Bronchial epithelial cell (primary cell): ENCODE measurements at places on chromosomes 7 and 10.

DNA sequence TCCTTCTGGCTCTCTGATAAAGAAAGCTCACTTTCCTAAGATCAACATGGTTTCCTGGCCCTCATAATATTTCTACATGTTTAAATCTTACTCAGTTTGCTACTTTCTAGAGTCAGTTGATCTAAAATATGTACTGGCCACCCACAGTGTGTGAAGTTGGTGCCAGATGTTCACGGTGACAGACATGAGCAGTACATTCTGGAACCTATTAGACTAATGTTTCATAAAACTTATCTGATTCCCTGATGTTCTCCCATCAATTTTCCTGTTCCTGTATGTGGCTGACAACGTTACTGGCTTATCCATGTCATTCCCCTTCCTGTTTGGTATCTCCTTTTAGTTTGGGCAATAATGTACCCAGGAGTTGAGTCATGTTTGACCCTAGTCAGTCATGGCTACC lies 13.7 kb upstream of the CPVL start:
- DNase-seq: no peak

GRCh38 chr10:107051769-107052168 lies 112.7 kb downstream of the SORCS1 start:
- DNase-seq: no peak

GRCh38 chr7:111401516-111401915 lies 160.8 kb downstream of the IMMP2L start:
- DNase-seq: no peak

DNA sequence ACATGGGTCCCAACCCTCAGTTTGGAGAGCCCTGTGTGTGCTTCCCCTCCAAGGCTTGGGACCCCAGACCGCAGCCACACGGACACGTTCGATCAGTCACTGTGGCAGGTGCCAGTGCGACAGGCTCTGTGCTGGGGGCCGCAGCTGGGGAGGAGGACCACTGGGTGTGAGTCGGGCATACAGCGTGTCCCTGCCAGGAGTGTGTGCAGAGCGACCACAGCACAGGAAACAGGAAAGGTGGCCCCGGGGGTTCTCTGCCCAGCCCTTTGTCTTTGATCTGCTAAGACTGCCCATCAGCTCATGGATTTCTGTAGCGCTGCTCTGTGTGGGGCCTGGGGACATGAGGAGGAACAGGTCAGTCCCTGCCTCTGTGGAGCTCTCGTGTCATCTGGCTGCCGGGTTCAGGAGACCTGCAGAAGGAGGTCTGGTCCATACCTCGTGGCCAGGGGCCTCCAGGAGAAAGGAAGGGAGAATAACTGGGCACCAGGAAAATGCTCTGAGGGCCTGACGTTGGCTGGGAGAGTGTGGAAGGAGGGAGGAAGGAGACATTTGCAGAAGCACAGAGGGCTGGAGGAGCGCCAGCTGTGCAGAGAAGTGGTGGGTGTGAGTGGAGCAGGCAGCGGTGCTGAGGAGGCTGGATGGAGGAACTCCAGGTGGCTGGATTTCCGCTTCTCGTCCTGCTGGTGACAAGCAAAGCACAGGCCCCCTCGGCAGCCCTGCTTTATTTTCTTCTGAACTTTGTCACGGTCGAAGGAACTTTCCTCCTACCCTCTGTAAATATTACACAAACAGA lies 4.1 kb downstream of the NUDT1 start:
- no peak for DNase-seq

DNA sequence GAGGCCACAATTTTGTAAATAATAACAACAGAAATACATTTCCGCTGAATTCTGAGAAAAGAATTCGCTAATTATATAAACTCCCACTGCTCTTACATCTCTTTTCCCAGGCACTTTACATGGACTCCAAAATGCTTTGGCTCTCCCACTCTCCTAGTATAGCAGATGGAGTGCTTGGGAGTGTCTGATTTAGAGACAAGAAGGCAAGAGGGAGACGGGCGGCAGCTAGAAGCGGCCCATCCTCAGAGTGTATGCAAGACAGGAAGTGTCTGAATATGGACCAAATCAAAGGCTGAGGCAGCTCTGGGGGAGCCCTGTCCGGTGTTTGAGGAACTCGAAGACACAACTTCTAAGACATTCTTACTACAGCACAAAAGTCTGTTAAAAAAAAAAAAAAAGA lies 212.1 kb downstream of the GFRA1 start:
- no peak for DNase-seq

- no peak for DNase-seq
These were observed 10.8 kb upstream of the ZNF862 start for GRCh38 chr7:149827089-149827981.
